ENCODE measurements at places on chromosomes 12 and 14.
A peak's percentile ranks its signal among the peaks of the same experiment; 100 is the strongest.

DNA sequence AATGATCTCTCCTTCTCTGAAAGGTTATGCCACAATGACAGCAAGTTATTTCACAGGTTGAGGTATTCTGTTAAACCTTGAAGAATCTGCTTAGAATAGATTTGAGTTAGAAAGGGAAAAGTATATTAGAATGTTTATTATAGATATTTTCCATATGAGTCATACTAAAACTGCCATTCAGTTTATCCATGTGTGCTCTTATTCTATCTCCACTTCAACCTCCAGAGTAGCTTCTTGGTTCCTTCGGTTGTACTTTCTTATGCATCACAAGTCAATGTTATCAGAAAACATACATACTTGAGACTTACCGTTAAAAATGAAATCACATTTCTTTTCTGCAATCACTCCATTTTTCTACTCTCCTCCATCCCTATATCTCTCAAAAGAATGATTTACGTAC lies 197.7 kb downstream of the BCAT1 start:
- H3K36me3 ChIP-seq = no peaks in the 10 kb centered on the region
- H3K4me3 ChIP-seq = no peak overlapping the region
- H3K4me1 ChIP-seq = no peaks in the 10 kb centered on the region
- H3K27ac ChIP-seq = no peak overlapping the region

- H3K36me3 ChIP-seq = no peaks in the 10 kb centered on the region
- H3K4me3 ChIP-seq = no peak overlapping the region
- DNase-seq = no peak
- H3K27ac ChIP-seq = no peak overlapping the region
These were observed 265.5 kb downstream of the SEC23A start for GRCh38 chr14:38837343-38838048.

- no peak overlapping the region for H3K4me3 ChIP-seq
- no peaks in the 10 kb centered on the region for H3K27me3 ChIP-seq
- H3K36me3 ChIP-seq = no peaks in the 10 kb centered on the region
- no peak overlapping the region for H3K27ac ChIP-seq
- no peaks in the 10 kb centered on the region for H3K4me1 ChIP-seq
These were observed 60.9 kb downstream of the MYF5 start for GRCh38 chr12:80777587-80777986.

DNA sequence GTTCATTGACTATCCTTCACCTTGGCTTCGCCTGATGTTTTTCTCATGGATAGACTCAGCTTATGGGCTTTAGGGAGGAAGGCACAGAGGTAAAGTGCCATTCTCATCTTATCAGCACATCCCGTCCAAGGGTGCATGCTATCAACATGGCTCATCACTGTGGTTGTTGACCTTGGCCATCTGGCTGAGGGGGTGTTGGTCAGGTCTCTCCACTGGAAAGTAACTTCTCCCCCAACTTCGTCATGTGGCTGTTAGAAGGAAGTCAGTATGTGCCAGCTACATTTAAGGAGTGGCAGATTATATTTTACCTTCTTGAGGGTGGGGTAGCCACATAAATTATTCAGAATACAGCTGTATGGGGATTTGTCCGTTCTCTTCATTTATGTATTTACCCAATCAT lies 68.9 kb downstream of the EML1 start:
- peaks cover 32% of the 10 kb centered on the region for H3K27me3 ChIP-seq
- H3K4me1 ChIP-seq = no peaks in the 10 kb centered on the region
- no peak overlapping the region for H3K27ac ChIP-seq
- no peak overlapping the region for H3K4me3 ChIP-seq
- no peaks in the 10 kb centered on the region for H3K36me3 ChIP-seq

GRCh38 chr12:121513464-121514183 lies 67.2 kb downstream of the KDM2B start:
- H3K27me3 ChIP-seq = no peaks in the 10 kb centered on the region
- peaks cover 3% of the 10 kb centered on the region for H3K4me1 ChIP-seq
- DNase-seq = no peak
- H3K4me3 ChIP-seq = no peak overlapping the region
- peaks cover 12% of the 10 kb centered on the region for H3K36me3 ChIP-seq

- no peaks in the 10 kb centered on the region for H3K36me3 ChIP-seq
- H3K4me3 ChIP-seq = no peak overlapping the region
- H3K4me1 ChIP-seq = peaks cover 11% of the 10 kb centered on the region
- peaks cover 21% of the 10 kb centered on the region for H3K27me3 ChIP-seq
- peak overlapping the region; percentile 25 for H3K27ac ChIP-seq
These were observed 280.5 kb downstream of the DPF3 start for GRCh38 chr14:72613231-72613974.

DNA sequence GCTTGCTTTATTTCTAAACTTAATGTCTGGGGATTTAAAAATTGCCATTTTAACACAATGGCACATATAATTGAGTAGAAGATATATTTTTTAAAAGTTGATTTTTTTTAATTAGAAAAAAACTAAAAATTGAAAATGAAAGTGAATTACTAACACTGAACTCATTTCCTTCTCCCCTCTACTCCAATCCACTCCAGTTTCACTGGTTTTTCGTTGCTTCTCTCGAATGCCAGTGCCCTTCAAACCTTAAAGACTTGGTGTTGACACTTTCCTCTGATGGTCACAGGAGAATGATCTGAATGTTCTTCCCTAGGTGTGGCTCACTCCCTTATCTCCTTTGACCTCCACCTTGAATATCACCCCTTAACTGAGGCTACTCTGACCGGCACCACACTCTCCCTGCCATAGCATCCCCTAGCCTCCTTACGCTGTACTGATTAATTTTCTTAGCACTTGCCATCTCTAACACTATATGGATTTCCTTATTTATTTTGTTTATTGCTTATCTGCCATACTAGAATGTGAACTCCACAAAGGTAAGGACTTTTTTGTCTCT lies 107.1 kb downstream of the LIN7A start:
- no peak for DNase-seq
- no peaks in the 10 kb centered on the region for H3K36me3 ChIP-seq
- no peak overlapping the region for H3K27ac ChIP-seq
- no peaks in the 10 kb centered on the region for H3K27me3 ChIP-seq

DNA sequence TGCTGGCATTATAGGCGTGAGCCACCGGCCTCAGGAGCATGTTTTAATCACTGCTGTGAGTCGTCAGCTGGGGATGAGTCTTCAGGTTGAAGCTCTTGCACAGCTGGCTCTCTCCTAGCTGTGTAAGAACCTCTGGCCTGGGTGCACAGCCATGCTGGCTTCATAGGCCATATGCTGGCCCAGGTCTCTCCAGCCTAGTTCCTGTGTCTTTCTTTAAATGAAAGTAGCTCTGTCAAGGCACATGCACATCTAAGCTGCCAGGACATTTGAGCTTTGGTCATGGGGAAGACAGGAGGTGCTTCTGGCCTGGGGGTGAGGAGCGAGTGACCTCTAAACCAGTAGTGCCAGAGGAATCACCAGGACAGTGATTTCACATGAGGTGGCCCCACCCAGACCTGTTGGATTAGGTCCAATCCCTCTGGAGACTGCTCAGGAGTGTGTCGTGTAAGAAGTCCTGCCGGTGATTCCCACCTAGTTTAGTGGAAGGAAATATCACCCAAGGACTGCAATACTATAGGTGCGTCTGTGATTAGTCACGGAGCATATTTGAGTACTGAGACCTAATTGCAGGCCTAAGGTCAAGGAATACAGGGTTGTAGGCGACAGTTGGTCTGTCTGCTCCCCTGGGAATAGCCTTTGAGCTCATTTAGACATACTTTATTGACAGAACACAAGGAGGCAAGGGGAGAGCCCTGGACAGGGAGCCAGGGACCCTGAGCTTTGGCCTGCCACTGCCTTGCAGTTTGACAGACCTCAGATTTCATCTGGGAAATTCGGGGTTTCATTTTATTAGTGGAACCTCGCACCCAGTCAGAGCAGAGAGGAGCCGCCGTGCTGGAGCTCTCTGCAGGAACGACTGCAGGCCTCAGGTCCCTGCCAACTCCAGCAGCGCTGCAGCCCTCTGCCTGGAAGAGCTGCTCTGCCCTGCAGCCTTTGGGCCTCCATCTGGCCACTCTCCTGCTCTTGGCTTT lies 67.0 kb downstream of the ANKRD9 start:
- H3K4me1 ChIP-seq = peaks cover 7% of the 10 kb centered on the region
- no peak overlapping the region for H3K4me3 ChIP-seq
- H3K27me3 ChIP-seq = no peaks in the 10 kb centered on the region
- H3K36me3 ChIP-seq = no peaks in the 10 kb centered on the region
- DNase-seq = no peak

- peaks cover 46% of the 10 kb centered on the region for H3K4me1 ChIP-seq
- peaks cover 6% of the 10 kb centered on the region for H3K36me3 ChIP-seq
- peak overlapping the region; percentile 87 for H3K27ac ChIP-seq
- DNase-seq = peak; percentile 50
These were observed 125.3 kb upstream of the HIF1A start for GRCh38 chr14:61569812-61570548.

- H3K27me3 ChIP-seq = peaks cover 3% of the 10 kb centered on the region
- no peak overlapping the region for H3K4me3 ChIP-seq
- no peak for DNase-seq
- no peak overlapping the region for H3K27ac ChIP-seq
These were observed 172.7 kb upstream of the CNOT2 start for GRCh38 chr12:70070494-70071007.

DNA sequence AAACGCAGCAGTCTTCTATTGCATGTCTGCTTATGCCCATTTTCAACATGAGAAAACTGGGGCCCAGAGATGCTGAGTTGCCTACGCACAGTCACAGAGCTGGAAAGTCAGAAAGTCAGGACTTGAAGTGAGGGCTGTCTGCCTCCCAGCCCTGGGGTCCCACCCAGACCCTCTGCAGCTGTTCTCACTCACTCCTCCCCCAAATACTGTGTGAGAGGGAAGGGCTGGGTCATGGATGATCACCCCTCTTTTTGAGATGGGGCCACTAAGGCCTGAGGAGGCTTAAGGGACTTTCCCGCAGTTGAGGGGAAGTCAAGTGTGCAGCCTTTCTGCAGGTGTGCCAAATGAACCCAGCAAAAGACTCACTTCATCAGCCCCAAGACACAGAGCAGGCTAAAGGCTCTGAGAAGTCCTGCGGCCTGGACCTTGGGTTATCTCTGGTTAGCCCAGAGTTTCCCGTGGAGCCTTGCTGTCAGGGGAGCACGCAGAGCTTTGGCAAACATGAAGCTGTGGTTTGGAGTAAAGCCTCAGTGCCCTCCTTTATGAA lies 18.7 kb downstream of the DTX1 start:
- no peaks in the 10 kb centered on the region for H3K27me3 ChIP-seq
- H3K36me3 ChIP-seq = no peaks in the 10 kb centered on the region
- H3K27ac ChIP-seq = no peak overlapping the region
- H3K4me3 ChIP-seq = no peak overlapping the region
- H3K4me1 ChIP-seq = peaks cover 15% of the 10 kb centered on the region

DNA sequence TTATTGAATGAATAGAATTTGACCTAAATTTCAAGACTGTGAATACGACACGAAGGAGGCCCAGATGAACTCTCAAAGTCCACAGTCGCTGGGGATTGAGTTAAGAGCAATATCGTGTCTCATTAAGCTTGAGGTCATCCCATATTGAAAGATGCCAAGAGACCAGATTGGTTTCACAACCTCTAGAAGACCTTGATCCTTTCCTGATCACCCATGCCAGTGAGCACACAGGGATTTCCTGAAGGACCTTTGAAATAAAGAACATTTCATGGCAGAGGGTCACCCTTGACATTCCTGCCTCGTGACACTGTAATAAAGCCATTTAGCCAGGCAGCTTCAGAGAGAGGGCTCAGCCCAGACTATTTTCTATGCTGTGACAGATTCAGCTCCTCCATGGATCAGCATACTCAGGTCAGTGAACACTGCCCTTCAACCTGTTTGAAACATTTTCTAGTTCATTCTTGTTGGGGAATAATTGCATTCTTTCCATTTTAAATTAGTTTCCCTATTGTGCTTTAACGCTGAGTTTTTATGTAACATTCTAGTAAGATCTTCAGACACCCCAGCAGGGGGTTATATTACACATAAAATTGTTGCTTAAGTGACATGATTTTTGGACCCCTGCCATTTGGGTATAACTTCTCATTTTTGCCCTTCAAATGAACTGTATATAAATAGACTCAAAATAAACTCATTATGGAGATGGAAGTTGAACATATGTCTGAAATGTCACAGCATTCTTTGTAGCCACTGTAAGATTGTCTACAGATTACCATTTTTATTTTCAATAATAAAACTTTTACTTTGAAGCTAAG lies 213.2 kb downstream of the C12orf50 start:
- DNase-seq = no peak
- H3K4me1 ChIP-seq = no peaks in the 10 kb centered on the region
- no peak overlapping the region for H3K4me3 ChIP-seq
- H3K36me3 ChIP-seq = no peaks in the 10 kb centered on the region

DNA sequence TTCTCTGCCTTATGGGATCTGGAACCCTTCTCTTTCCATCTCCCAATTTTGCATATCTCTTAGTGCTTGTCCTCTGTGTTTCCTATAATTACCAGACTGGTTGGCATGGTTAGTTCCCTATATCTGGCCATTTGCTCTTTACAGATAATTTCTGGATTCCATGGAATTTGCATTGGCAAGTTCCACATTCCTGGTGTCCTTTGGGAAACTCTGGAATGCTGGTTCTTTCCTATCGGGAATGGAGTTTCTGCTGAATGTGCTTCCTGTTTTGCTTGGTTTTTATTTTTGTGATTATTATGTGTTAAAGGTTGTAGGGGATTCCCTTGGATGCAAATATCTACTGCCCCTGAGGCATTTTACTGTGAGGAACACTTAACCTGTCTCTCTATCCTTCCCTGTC lies 193.0 kb upstream of the BTG1 start:
- no peak overlapping the region for H3K4me3 ChIP-seq
- H3K4me1 ChIP-seq = peaks cover 18% of the 10 kb centered on the region
- no peak for DNase-seq

- no peak overlapping the region for H3K27ac ChIP-seq
- no peak overlapping the region for H3K4me3 ChIP-seq
- H3K36me3 ChIP-seq = peaks cover under 1% of the 10 kb centered on the region
- peaks cover 2% of the 10 kb centered on the region for H3K4me1 ChIP-seq
- DNase-seq = no peak
These were observed 89.8 kb downstream of the ZFP36L1 start for GRCh38 chr14:68703093-68703492.

DNA sequence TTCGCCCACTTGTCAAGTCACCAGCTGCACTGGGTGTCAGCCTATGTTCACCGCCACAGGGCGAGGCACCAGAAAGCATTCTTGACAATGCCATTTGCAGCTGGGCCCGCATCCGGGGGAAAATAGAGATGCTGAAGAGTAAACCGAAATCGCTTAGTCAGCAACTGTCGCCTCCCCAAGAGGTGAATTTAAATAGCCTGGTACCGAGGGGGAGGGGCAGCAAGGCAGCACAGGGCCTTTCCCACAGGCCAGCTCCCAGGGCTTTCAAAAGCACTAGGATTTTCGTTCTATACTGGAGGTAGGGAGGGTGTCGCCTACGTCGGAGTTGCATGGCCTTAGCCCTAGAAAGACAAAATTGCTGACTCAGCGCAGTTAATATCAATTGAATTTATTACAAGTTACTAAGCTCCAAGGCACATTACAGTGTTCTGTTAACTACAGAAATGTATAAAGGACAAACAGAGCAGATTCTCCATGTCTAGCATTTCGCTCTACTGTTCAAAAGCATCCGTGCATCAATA lies 4.3 kb downstream of the IRF2BPL start:
- H3K4me1 ChIP-seq = peaks cover 43% of the 10 kb centered on the region
- peak overlapping the region; percentile 60 for H3K4me3 ChIP-seq
- H3K27me3 ChIP-seq = no peaks in the 10 kb centered on the region
- peak; percentile 58 for DNase-seq
- H3K36me3 ChIP-seq = peaks cover 14% of the 10 kb centered on the region

Measured in activated naive CD8-positive, alpha-beta T cell treated with anti-CD3 and anti-CD28 coated beads, Interleukin-2, amount 10 ng/mL, durations not matched to agents 7 days and 5 days (primary cell).